Amygdala (tissue), 56 donors: ENCODE measurements at places on chromosomes 13 and 19.

DNA sequence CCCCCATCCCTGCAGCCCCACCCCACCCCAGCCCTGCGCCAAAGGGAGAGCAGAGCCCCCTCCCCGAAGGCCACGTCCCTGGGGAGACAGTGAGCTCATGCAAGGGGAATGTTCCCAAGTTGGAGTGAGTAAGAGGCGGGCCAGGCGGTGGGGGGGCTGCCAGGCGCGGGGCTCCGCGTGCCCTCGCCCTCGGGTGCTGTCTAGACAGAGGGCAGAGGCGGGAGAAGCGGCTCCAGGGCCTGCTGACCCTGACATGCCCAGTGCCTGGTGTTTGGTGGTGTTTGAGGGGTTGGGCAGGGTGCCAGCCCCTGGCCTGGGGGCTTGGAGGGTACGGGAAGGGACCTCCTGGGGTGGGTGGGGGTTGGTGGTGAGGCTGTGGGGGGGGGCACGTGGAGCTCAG, 1.0 kb downstream of the FSTL3 start:
- no peak for DNase-seq

DNA sequence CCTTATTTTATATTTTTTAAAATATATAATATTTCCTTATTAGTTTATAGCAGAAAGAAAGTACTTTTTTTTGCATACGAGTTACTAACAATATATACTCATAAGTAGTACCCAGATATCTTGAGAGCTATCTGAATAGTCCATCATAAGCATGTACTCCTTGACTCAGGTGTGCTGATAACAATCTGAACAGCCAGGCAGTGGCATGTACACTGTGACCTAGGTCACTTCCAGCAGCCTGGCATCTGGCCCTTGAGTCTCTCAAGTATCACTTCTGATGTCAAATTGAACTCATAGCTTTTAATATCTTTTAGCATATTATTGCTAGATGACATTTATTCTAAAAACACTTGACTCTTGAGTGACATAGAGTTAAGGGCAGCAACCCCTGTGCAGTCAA, 1576.7 kb downstream of the SLITRK1 start:
- DNase-seq = no peak

GRCh38 chr13:106417467-106418110, 117.9 kb downstream of the EFNB2 start:
- no peak for DNase-seq

DNA sequence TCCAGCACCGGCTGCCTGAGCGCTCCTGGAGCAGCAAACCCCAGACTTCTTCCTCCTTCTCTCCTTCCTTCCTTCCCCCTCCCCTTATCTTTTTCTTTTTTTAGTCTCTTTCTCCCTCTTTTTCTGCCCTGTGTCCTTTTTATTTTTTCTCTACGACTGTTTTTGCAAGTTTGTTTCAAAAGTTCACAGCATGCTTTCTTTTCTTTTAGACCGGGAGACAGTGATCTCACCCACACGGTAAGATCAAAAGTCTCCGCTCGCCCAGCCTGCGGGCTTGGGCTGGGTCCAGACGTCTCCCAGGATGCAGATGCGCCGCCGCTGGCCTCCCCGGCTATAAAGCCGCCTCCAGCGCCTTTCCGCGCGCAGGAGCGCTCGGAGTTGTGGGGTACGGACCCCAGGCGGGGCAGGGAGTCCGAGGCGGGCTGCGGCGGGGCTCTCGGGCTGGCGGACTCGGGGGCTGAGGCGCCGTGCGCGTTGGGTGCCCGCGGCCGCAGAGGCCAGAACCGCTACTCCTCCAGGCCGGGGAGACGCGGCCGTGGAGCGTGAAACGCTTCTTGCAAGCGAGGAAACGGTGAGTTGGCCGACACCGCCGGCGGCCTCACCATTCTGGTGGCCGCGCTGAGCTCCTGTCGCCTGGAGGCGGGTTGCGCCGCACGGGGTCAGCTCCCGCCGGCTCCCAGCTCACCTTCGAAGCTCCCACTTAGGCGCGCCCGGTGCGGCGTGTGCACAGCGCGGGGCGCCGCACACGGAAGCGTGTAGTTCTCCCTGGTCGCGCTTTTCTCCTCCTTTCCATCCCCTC, 2.0 kb upstream of the TSHZ3 start:
- no peak for DNase-seq

GRCh38 chr13:65275838-65276630, 1954.1 kb downstream of the PCDH9 start:
- no peak for DNase-seq

GRCh38 chr13:80814541-80814940, 473.6 kb upstream of the SPRY2 start:
- no peak for DNase-seq

DNA sequence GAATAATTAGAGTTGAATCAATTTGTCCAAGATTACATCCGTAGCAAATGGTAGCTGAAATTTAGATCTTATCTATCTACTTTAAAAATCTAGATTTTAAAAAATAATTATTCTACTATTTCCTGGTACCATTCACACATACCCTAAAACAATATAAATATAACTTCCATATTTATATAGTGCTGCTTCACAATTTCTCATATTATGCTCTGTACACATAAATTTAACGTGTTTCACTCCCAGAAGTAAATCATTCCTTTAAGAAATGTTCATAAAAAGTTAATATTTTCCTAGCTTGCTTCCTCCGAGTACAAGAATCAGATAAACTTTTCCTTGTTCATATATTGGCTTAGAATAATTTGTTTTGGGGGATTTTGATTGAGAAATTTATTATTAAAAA, 857.0 kb upstream of the SPRY2 start:
- no peak for DNase-seq

GRCh38 chr13:95003019-95003813, 290.9 kb upstream of the SOX21 start:
- DNase-seq = no peak

- DNase-seq = no peak
These were observed 66.4 kb downstream of the MBNL2 start for GRCh38 chr13:97288486-97288900.

DNA sequence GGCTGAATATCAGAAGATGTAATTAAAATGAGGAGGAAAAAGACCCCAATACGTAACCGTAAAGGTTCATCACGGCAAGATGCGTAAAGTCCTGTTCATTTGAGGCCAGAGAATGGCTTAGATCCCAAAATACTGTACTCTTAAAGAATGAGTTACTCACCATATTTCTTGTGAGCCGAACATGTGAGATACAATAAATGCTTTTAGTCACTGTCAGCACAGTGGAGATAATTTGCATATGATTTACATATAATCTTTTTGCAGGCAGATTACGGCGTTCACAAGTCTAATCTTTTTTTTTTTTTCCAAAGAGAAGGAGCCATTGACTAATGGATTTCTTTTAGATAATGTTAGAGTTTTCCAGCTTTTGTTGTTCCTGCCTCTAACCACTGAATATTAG, 28.4 kb downstream of the AMER2 start:
- no peak for DNase-seq

DNA sequence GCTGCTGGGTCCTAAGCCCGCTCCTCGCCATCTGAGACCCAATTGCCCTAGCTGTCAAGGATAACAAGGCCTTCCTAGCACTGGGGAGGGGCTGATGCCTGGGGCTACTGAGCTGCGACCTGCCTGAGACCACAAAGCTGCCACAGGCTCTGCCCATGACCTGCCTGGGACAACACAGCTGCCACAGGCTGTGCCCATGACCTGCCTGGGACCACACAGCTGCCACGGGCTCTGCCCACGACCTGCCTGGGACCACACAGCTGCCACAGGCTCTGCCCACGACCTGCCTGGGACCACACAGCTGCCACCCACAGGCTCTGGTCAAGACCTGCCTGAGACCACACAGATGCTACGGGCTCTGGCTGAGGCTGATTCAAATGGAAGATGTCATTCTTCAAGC, 54.8 kb downstream of the EPS15L1 start:
- no peak for DNase-seq

DNA sequence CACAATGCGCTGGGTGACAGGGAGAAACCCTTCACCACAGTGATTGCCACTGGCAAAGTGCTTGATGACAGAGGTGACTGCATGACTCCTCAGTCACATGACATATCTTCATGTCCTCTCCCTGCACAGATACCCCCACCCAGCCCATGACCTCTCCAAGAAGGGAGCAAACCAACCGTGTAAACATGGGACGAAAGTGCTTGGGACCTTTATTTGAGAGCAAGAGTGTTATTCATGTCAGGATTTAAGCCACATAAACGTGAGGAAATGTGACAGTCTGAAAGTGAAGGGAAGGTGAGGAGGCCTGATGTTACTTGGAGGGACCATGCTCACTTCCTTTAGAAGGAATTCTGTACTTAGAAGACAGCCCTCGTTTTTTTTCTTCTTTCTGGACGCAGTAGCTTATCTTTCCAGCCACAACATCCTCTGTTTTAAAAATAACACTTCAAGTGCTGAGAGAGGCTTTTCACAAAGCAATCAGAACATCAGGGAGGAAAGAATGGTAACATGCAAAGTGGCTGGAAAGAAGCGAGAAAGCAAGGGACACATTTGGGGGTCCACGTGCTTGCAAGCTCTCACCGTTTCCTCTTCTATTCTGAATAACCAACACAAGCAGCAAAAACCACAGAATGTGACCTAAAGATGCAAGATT, 35.6 kb downstream of the EPS15L1 start:
- no peak for DNase-seq

GRCh38 chr19:590396-590745, 690 bp downstream of the HCN2 start:
- no peak for DNase-seq

GRCh38 chr13:96089139-96089538, 768 bp upstream of the HS6ST3 start:
- DNase-seq = no peak

DNA sequence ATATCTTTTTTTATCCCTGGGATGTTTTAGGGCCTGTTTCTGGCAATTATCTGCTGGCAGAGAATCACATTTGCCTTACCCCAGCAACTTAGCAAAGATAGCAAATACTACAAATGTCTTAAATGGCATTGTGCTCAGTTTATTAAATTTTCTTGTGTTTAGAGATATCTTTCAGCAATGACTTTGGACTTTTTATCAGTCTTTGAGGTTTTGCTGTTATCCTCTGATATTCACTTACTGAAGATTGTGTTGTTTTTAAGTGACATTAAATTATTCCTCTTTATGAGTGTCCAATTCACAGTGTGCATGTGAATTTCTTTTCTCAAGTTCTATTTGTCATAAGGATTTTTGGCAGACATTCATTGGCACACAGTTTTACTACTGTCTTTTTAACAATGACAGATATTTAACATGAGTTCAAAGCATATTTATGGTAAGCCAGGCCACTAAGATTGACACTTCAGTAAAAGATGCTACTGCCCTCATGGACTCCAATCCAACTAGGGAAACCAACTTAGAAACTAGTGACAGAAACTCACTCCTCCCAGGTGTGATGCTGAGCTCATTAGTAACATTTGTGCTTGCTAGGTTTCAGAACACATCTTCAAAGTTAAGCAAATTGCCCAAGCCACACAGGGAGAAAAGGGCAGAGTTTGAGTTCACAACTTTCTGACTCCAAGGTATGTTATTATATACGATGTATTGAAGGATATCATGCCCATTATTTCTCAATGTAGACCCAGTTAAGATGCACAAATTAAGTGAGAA, 481.9 kb downstream of the GPC6 start:
- no peak for DNase-seq

GRCh38 chr19:18951721-18952281, 10.8 kb upstream of the HOMER3 start:
- DNase-seq = no peak

DNA sequence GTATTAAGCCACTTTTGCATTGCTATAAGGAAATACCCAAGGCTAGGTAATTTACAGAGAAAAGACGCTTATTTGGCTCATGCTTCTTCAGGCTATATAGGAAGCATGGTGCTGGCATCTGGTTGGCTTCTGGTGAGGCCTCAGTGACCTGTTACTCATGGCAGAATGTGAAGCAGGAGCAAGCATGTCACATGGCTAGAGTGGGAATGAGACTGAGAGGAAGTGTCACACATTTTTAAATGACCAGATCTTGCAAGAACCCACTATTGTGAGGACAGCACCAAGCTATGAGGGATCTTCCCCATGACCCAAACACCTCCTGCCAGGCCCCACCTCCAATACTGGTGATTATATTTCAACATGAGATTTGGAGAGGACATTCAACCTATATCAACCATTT, 25.7 kb upstream of the IGFL4 start:
- no peak for DNase-seq

DNA sequence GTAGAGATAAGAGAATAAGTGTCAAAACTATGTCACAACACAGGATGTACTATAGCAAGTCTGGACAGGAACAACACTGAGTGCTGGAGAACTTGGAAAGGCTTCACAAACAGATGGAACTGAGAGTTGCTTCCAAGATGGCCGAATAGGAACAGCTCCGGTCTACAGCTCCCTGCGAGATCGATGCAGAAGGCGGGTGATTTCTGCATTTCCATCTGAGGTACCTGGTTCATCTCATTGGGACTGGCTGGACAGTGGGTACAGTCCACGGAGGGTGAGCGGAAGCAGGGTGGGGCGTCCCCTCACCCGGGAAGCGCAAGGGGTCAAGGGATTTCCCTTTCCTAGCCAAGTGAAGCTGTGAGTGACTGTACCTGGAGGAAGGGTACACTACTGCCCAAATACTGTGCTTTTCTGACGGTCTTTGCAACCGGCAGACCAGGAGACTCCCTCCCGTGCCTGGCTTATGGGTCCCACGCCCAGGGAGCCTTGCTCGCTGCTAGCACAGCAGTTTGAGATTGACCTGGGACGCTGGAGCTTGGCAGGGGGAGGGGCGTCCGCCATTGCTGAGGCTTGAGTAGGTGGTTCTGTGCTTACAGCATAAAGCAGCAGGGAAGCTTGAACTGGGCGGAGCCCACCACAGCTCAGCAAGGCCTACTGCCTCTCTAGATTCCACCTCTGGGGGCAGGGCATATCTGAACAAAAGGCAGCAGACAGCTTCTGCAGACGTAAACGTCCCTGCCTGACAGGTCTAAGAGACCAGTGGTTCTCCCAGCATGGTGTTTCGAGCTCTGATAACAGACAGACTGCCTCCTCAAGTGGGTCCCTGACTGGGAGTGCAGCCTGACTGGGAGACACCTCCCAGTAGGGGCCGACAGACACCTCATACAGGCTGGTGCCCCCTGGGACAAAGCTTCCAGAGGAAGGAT, 46.0 kb downstream of the USP12 start:
- no peak for DNase-seq

DNA sequence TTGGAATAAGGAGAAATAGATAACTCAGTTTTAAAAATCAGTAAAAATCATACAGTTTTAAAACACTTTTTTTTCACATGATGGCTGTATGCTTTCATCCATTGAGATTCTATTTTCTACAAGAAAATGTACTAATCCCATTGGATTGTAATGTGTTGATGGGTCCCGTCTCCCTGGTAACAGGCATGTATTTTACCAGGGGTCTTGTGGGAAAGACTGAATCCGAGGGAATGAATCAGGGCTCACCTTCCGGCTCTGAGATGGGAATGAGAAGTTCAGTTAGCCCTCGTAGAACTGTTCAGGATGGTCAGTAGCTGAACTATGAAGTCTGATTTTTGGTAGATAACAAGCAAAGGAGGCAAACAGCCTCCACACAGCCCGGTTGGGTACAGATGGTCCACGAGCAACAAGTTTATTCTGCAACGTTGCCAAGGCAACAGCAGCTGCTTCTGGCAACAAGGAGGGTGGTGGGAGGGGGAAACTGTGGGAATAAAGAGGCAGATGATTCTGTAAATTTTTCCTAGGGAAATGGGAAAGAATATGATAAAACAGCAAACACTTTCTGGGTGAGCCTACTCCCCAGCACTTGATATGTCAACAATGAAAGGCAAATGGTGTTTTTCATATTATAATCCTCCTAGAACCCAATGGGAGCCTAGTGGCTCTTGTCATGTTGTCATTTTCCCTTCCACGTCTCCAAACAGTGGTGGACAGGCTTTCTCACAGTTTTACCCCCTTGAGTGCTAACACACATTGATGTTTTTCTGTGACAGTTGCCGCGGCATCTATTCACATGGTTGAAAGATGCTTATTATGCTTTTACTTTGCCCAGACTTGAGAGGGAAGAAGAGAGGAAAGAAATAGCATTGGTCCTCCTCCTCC, 12.4 kb upstream of the SIAH3 start:
- DNase-seq = no peak
